Stromal cell of bone marrow (primary cell): ENCODE measurements at places on chromosomes 13 and 19.
A peak's percentile ranks its signal among the peaks of the same experiment; 100 is the strongest.

GRCh38 chr13:43195551-43195950 is 172.2 kb downstream of the DNAJC15 start:
- no peak for DNase-seq

DNA sequence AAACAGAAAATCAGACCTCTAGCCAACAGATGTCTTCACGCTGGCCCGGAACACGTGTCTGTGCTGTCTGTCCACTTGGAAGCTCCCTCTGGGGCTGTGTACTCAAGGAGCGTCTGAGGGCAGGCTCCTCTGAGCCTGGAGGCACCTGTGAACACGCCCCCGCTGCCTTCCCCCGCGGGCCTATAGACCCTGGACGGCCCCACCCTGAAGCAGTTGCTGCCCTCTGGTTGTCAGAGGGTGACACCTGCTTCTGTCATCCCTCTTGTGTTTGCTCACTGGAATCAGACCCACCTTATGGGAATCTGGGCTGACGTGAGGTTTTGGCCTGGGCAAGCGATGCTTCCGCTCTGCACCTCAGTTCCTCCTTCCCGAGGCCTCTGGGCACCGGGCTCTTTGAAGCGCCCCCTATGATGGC is 19.2 kb downstream of the EPN1 start:
- DNase-seq = no peak

DNA sequence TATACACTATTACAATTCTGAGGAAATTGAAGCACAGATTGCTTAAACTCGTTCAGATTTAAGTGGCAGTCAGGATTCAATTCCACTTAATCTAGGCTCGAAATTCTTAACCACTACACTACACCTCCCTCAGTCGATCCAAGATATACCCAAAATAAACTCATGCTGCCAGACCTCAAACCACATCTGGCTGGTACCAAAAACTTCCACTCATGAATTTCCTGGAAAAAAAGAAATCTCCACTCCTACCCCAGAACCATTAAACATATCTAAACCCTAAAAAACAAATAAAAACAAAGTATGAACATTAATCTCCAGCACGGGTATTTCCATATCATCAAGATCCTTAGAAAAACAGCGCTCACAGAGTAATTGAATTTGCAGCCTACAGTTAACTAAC is 1.1 kb downstream of the ZFP30 start:
- no peak for DNase-seq

DNA sequence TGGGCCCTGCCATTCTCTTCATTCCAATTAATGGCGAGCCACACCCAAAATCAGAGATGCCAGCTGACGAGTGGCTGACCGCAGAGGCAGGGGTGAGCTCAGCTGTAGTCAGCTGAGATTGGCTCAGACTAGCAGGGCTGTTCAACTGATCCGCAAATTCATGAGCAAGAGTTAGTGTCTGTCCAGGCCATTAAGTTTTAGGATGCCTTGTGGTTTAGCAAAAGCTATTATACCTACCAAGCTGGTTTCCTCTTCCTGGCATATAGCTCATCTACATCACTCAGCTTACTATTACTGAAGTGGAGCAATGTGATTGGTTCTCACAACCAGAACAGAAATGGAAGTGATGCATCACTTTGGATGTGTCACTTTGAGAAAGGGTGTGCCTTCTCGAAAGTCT is 148.7 kb downstream of the NALCN start:
- DNase-seq = peak; percentile 82
